ENCODE measurements at places on chromosomes 3 and 15.

DNA sequence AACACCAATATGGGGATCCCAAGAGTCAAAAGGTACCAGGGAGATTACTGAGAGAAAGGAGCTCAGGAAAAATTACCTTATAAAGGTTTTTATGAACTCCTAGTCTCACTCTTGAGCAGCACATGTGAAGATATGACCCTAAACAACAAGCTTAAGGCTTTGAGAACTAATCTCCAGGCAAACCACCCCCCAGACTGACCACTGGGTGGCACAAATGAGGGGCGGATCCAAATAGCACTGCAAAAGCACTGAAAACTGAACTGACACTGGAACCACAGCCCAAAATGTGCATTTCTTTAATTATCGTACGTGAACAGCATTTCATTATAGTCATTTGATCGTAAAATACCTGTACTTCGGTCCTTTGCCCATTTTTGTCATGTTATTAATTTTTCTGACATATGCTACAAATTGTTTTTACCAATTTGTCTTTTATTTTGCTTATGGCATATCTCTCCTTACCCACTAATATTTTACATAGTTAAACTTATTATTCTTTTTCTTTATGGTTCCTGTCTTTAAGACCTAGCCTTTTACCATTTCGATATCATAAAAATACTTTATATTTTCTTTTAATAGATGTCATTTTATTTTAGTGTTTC, 31.5 kb upstream of the TFDP2 start:
- no peak for DNase-seq

GRCh38 chr15:69493406-69493805, 40.8 kb downstream of the RPLP1 start:
- DNase-seq: no peak

- DNase-seq: no peak
These were observed 7.6 kb upstream of the NR2E3 start for GRCh38 chr15:71802770-71803169.

- no peak for DNase-seq
These were observed 123.8 kb upstream of the TJP1 start for GRCh38 chr15:29945943-29946596.

DNA sequence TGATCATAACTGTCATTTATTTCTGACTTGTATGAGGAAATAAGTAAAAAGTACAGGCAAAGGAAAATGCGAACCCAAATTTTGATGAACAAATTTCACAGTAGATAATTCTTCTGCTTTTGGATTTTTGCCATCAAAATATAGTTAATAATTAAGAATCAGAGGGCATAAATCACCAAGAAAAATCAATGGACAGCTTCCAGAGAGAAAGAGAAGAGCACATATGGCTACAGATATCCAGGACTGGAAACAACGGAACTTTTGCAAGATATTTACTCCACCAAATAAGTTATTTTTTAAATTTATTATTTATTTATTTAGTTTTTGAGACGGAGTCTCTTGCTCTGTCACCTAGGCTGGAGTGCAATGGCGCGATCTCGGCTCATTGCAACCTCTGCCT, 35.1 kb upstream of the NANOGP8 start:
- DNase-seq: no peak

- DNase-seq: no peak
These were observed 102.3 kb downstream of the RORA start for GRCh38 chr15:61126811-61127210.

GRCh38 chr3:183099838-183100204, 525 bp upstream of the MCCC1 start:
- no peak for DNase-seq

DNA sequence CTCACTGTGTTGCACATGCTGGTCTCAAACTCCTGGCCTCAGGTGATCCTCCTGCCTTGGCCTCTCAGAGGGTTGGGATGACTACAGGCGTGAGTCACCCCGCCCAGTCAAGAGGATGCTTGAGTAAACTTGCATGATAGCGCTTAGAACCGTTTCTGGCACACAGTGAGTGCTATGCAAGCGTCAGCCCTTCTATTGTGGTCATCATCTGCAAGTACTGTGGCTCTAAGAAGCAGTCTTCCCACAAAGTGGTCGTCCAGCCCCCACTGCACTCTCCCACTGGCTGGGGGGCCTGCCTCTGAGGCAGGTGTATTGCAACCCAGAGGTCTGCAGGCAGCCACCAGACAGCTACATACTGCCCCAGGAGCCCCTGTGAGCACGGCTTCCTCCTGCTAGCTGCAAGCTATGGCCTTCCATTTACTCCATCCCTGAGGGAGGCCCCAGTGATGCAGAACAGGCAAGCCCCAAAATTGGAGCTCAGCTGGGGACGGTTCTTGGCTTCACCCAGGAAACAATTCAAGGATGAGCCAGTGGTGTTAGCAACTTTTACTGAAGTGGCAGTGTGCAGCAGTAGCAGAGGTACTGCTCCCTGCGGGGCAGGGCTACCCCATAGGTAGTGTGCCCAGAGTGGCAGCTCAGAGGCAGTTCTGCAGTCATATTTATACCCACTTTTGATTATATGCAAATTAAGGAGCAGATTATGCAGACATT, 95.4 kb downstream of the LSM3 start:
- no peak for DNase-seq

DNA sequence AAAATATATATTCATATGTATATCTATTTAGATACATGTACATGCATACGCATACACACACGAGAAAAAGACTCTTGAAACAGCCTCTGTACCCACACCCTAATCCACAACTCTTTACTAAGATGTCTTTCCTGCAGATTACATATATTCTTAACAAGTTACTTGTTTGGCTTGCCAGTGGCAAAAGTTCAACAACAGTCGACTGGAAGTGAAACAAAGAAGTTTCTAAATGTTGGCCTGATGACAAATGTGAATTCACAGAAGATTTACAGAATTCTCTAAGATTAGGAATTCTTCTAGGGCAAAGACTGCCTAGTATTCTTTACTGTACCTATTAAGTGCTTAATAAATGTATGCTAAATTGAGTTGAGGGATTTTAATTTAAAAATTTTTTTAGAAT, 116.8 kb downstream of the CDIN1 start:
- DNase-seq: no peak

DNA sequence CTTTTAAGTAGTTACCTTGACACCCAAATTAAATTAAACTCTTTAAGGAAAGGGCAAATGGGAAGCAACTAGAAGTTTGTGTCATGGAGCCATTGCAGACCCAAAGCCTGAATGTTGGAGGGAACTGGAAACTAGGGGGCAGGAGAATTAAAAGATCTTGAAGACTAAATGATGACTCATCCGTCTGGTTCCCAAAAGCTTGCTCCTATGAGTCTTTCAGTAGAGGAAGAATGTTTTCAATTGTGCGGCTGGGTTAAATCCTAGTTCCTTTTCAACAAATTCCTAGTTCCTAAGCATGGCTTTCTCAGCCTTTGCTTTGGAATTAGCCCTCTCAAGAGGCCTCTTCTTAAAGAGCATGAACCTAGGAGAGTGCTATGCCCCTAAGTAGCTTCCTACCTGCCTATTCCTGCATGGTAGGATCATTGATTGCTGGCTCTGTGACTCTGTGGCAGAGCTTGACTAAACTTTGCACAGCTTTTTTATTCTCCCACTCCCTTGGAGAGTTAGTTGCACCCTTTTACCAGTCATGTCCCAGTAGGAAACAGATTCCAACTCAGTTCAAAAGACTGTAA, 17.7 kb downstream of the CLEC3B start:
- no peak for DNase-seq

DNA sequence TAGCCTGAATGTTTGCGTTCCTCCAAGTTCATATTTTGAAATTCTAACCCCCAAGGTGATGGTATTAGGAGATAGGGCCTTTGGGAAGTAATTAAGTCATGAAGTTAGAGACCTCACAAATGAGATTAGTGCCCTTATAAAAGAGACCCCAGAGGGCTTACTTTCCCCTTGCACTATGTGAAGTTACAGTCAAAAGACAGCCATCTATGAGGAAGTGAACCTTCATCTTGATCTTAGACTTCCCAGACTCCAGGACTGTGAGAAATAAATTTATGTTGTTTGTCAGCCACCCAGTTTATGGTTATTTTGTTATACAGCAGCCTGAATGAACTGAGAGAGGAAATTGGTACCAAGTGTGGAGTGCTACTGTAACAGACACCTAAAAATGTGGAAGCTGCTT, 74.4 kb downstream of the DAPK2 start:
- DNase-seq: no peak

DNA sequence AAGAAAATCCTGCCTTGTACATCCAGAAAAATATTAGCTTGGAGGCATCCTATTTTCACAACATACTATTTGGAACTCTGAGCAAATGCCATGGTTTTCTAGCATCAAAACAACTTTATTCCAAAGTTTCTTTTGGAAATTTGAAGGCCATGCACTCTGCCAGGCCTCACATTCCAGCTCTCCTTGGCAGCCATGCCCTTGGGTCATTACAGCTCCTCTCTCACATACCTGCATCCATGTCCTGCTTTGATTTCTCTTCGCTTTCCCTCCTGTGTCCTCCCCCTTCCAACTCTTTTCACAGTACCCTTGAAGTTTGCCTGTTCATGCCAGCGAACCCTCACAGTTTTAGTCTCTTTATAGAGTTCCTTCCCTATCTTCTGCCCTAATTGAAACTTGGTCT, 70.9 kb upstream of the TPRG1 start:
- DNase-seq: no peak

DNA sequence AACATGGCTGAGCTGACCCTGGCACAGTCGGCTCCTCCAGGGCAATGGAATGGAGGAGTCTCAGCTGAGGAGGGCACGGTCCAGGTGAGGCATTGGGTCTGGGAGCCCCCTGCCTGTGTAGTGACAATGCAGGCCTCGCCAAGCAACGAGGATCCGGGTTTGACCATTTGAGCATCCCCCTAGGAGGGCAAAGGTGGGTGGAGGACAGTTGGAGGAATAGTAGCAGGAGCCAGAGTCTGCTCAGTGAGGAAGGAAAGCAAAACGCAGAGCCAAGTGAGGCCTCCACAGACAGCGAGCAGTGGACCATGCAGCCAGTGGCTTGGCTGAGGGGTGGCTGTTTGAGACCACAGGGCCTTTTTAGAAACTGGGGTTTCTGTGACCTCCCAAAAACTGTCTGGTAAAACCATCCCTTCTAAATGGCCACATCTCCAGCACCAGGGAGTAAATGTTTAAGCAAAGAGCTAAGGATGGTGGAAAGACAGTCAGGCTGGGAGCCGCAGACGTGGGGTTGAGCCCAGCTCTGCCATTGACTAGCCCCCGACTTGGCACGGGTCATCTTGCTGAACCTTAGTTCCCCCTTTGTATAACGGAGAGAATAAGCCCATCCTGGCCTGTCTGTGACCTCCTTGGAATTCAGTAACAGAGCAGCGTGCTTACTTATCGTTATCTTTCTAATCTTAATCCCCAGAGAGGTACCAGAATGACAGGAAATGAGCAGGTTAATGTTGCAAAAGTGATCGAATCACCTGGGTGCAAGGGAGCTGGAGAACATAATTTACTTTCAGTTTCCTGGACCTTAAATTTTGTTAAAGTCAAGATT, 46.8 kb downstream of the CMTM6 start:
- no peak for DNase-seq

GRCh38 chr3:188940573-188940932, 231.2 kb upstream of the TPRG1 start:
- no peak for DNase-seq

- DNase-seq: no peak
These were observed 5.6 kb upstream of the APPL1 start for GRCh38 chr3:57221883-57222282.

GRCh38 chr3:64188810-64189560, 36.3 kb downstream of the PRICKLE2 start:
- no peak for DNase-seq

GRCh38 chr3:123653221-123653682, 68.4 kb upstream of the HACD2 start:
- DNase-seq: no peak

DNA sequence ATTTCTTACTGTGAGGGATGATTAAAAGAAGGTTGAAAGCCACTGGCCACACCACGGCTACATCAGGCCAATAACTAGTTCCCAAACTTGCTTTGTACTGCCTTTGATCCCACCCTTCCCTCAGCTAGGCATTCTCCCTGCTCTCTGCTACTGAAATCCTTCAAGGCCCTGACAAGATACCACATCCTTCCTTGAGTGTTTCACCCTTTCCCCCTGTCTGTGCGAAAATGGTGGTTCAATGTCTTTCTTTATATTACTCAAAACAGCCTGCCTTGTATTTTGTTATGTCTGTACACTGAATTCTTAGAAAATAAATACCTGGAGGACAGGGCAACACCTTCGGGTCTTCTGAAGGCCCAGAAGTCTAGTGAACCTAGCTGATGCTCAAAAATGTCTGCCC, 932 bp upstream of the VPS8 start:
- peak; percentile 14 for DNase-seq

DNA sequence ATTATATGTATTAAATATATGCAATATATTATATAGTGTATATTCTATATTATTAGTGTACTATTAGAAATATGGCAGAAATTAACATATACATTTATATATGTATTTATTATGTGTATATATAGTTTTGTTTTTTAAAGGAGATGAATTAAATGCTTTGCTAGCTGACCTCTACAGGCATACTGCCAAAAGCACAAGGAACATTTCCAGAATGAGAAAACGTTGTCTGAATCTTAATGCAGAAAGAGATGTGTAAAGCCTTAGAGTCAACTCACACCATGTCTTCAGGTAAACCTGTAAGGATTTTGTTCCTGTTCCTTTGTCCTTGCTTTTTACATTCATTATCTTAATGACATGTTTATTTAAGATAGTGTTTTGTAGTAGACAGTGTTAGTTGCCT, 111.9 kb downstream of the ST8SIA2 start:
- no peak for DNase-seq

- DNase-seq: no peak
These were observed 314.1 kb downstream of the NLGN1 start for GRCh38 chr3:173711619-173712018.

DNA sequence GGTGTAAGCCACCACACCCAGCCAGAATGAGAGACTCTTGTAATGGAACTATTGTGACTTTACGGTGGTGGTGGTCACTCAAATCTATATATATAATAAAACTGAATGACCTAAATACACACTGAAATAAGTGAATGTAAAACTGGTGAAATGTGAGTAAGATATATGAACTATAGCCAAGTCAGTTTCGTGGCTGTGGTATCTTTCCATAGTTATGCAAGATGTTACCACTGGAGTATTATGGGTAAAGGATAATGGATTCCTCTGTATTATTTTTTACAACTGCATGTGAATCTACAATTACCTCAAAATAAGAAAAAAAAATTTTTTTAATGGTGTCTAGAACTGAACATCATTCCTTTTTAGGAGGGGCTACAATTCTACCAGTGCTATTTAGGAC, 21.9 kb downstream of the PIK3CB start:
- no peak for DNase-seq

- DNase-seq: no peak
These were observed 53.1 kb downstream of the FAM81A start for GRCh38 chr15:59491062-59491461.

- no peak for DNase-seq
These were observed 30.7 kb downstream of the ATP13A5 start for GRCh38 chr3:193347521-193348501.

DNA sequence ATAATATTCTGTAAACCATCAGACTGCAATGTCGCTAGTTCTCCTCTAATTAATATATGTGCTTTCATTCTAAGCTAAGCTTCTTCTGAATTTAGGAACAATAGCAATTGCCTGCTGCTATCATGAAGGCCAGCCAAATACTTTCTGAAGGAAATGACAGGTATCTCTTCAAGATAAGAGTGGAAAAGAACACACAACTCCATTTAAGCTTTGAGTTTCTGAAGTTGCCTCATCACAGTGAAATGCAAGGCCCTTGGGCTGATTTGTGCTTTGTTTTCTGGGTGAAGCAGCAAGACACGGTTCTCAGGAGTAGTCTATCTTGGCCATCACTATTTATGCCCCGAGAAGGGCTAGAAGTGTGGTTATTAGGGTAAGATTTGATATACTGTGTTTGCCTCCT, 6.2 kb downstream of the SLC7A14 start:
- no peak for DNase-seq

- no peak for DNase-seq
These were observed 159.1 kb downstream of the CHL1 start for GRCh38 chr3:355622-356021.

Data from activated naive CD4-positive, alpha-beta T cell treated with anti-CD3 and anti-CD28 coated beads, Interleukin-2, amount 50 U/mL, for 72 hours (primary cell).